ENCODE measurements at places on chromosomes 2 and 18. TPM values are rescaled to one million over a fixed set of nuclear protein-coding genes. Genes with fewer than 3 reads are reported as not detected.

DNA sequence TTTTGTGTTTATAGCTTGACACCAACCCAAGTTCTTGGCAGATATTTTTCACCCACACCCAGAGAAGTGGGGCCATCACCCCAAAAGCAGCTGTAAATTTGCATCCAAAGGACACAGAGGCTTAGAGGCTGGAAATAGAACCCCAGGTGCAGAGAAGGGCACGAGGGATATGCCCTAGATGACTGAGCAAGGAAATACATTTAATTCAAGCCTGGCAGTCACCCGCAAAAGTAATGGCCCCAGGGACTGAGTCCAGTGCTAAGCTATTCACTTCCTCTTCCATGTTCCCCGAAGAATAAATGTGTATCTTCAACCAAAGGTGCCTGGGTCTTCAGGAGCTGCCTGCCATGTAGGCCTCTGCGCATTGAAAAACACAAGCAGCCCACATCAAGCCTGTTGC, 14.0 kb upstream of the REG3G start:
- H3K4me1 ChIP-seq = no peaks in the 10 kb centered on the region
- H3K36me3 ChIP-seq = no peaks in the 10 kb centered on the region
- no peak for DNase-seq
- H3K27me3 ChIP-seq = no peaks in the 10 kb centered on the region
- H3K27ac ChIP-seq = no peak overlapping the region
- H3K4me3 ChIP-seq = no peak overlapping the region

DNA sequence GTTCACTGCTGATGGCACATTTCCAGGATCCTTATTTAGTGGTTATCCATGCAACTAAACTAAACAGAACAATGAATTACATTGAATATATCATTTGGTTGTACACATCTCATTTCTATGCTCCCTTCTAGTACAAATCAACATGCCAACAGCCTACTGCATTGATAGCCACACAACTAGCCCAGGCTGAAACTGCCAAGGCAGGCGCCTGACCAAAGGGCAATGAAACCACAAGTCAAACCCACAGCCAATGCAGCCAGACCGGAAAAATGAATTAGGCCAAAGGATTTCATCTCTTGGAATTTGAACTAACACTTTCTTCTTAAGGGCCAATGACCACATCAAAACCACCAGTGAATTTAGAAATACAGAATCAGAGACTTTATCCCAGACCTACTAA, 196.4 kb downstream of the NOL4 start:
- no peak overlapping the region for H3K27ac ChIP-seq
- no peaks in the 10 kb centered on the region for H3K27me3 ChIP-seq
- DNase-seq = no peak
- H3K36me3 ChIP-seq = no peaks in the 10 kb centered on the region

GRCh38 chr18:8660316-8660715, 45.0 kb upstream of the MTCL1 start:
- peaks cover 7% of the 10 kb centered on the region for H3K27me3 ChIP-seq
- no peak overlapping the region for H3K4me3 ChIP-seq
- DNase-seq = no peak
- peaks cover 8% of the 10 kb centered on the region for H3K4me1 ChIP-seq

The MMADHC gene
- total RNA-seq = 153 TPM

The OXER1 gene
- total RNA-seq = not detected
